ENCODE measurements at places on chromosomes 5 and 9.

DNA sequence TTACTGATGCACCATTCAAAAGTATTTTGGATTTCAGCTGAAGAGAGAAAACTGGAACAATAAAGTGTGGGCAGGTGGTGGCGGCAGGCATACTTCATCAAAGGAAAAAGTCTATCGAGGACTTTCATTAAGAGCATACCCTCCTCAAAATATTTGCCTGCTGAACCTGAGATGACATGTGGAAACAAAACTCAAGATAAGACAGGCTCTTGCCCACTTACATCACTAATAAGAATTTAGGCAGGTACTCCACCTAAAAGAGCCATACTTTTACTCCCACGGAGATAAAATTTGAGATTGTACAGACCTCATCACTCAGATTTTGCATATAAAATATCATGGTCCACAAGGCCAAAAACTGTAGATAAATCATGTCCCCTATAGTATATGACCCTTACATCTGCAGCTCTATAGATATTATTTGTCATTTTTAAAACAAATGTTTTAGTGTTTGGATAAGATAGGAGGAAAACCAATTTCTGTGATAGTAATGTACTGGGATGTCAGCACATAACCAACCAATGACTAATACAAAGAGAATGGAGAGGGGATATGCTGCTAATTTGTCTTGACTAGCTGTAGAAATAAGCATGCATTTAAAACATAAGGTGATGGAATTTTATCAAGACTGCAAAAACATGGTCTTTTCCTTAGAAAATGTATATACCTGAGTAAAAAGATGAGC, 730.6 kb upstream of the ZNF608 start:
- DNase-seq, result peak; percentile 24

DNA sequence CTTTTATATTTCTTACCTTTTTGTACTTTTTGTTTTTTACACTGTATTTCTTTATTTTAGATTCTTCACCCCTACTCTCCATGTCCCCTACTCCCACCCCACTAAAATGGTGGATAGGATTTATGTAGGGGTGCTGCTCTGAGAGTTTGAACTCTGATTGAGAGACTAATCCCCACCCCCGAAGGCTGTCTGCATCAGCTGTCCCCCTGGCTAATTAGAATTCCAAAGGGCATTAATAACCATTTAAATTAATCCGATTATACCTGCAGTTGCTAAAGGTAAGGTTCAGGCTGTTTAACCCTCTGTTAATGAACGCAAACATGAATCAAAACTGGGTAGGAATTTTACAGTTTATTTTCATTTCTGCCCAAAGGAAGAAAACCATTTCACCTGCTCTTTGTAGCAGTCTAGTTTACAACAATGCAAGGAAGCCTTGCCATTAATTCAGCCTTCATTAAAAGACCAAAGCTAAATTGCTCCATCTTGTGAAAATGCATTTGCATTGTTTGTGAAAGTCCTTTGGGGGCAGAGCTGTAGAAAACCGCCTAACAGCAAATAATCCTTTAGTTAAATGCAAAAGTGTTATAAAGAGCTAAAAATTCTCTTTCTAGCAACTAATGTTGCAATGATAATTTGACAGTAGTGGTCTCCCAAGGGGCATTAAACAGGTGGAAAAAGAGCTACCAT, 71.2 kb downstream of the ZCCHC7 start:
- no peak for DNase-seq

GRCh38 chr9:87655731-87656130, 70.2 kb upstream of the CTSL start:
- DNase-seq, result no peak

DNA sequence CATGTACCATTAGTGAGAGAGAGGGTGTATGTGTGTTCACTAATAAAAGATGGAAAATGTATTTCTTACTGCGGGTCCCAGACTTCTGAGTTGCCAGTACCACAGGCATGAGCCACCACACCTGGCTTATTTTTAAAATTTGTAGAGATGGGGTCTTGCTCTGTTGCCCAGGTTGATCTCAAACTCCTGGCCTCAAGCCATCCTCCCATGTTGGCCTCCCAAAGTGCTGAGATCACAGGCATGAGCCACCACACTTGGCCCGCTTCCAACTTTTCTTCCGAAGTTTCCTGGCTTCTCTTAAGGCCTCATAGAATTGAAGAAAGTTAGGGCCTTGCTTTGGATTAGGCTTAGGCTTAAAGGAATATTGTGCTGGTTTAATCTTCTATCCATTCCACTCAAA, 40.4 kb upstream of the F2RL2 start:
- DNase-seq, result no peak

DNA sequence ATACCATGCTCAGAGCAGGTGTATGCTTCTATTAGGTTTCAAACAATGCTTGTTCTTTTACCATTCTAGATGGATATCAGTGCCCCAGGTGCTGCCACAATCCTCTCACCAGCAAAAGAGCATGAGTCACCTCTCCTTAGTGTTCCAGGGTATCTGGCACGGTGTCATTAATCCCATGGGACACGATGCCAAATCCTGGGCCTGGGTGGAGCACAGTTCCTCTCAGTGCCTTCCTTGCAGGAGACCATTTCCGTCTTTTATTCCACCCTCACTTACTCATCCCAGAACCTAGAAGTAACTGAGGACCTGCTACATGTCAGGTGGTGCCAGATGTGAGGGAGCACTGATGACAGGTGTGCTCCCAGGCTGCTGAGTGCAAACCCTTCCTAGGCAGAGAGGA, 1.3 kb upstream of the OR13J1 start:
- no peak for DNase-seq

GRCh38 chr5:25764733-25765132, 1120.0 kb upstream of the CDH10 start:
- DNase-seq, result no peak

- no peak for DNase-seq
Observed at GRCh38 chr5:111649516-111649915, 107.5 kb downstream of the NREP start.

- DNase-seq, result no peak
Observed at GRCh38 chr9:16043756-16044578, 491.1 kb downstream of the CCDC171 start.

DNA sequence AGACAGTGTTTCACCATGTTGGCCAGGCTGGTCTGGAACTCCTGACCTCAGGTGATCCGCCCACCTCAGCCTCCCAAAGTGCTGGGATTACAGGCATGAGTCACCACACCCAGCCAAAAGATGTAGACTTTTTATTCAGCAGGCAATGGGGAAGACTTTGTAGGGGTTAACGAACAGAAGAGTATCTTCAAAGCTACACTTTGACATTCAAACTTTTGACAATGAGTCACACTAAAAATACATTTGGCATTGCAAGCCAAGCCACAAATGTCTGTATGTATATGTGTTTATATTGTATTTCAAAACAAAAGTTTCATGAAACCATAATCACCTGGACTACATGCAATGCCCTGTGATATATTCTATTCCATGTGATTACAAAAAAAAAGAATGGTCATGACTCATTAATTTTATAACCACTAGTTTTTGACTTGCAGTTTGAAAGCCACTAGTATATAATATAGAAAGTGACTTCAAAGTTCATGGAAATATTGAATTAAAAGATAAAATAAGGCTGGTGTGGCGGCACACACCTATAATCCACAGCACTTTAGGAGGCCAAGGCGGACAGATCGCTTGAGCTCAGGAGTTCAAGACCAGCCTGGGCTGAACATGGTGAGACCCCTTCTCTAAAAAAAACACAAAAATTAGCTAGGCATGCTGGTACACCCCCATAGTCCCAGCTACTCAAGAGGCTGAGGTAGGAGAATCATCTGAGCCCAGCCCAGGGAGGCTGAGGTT, 8.3 kb downstream of the DIMT1 start:
- DNase-seq, result no peak

DNA sequence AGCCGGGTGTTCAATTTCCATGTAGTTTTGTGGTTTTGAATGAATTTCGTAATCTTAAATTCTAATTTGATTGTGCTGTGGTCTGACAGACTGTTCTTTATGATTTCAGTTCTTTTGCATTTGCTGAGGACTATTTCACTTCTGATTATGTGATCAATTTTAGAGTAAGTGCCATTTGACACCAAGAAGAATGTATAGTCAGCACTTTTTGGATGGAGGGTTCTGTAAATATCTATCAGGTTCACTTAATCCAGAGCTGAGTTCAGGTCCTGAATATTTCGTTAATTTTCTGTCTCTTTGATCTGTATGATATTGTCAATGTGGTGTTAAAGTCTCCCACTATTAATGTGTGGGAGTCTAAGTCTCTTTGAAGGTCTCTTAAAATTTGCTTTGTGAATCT, 944.9 kb downstream of the TLE4 start:
- DNase-seq, result no peak

GRCh38 chr9:93567271-93567959, 9.0 kb upstream of the PHF2 start:
- no peak for DNase-seq

GRCh38 chr5:6591671-6592288, 41.1 kb downstream of the NSUN2 start:
- DNase-seq, result no peak

DNA sequence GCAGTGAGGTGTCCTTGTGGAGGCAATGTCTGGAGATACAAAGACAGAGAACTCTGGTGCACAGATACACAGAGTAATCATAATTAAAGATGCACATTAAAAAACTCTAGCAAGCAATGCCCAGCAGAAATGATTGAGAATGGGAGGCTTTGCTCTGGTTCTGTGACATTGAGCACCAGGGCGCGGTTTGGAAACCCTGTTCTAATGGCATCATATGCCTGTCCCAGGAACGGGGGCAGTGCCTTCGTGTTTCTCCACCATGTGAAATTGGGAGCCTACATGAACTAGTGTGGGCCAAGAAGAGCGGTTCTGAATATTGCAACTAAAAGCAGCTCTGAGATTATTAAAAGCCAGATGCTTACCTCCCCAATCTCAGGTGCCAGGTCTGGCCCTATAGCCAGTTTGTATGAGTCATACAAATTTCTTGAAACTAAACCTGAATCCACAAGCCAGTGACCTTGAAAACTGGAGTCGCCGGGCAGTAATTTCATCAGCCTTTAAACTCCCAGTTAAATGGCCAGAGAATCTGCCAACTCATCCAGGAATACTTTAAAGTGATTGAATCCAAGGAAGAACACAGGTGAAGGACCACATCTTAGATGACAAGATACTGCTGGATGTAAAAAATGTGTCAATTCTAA, 22.2 kb upstream of the CTSL start:
- peak; percentile 11 for DNase-seq

- no peak for DNase-seq
Observed at GRCh38 chr5:14268738-14269137, 125.6 kb downstream of the TRIO start.

DNA sequence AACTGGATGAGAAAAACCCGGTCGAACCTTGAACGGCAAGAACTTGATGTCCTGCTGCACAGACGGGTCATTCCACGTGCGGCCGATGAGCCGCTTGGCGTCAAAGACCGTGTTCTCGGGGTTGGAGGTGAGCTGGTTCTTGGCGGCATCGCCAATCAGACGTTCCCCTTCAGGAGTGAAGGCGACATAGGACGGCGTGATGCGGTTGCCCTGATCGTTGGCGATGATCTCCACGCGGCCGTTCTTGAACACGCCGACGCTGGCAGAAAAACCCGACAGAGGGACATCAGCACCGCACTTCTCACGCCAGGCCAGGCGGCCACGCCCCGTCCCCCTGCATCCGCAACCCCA, 519 bp downstream of the HSPA5 start:
- DNase-seq, result no peak

DNA sequence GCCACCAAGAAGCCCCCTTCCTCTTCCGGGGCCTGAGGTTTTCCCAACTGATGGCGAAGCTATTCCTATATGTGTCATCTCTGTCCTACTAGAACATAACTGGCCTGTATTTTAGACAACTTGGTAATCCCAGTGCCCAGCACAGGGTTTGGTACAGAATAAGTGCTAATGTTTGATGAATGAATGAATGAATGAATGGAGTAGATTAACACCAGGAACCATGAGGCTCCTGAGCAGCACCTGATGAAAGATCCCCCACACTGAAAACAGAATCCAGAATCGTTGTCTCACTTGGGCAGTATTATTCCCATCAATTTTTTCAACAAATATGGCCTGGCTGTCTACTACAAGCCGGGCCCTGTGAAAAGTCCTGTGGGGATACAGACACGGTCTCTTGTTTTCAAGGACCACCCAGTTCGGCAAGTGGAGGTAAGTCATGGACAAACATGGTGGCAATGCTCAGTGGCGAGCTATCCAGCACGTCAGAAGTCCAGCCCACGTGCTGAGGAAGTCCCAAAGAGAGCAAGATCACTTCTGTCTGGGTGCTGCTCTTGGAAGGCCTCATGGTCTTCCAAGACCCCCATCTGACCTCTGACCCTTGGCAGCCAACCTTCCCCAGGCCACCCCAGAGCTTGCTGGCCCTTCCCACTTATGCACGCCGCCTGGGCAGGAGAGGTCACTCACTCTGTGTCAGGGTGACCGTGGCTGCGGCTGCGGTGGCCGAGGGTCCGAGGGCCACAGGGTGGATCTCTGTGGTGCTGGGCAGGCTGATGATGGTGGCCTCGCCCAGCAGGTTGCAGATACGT, 1.0 kb downstream of the NAIF1 start:
- DNase-seq, result no peak

DNA sequence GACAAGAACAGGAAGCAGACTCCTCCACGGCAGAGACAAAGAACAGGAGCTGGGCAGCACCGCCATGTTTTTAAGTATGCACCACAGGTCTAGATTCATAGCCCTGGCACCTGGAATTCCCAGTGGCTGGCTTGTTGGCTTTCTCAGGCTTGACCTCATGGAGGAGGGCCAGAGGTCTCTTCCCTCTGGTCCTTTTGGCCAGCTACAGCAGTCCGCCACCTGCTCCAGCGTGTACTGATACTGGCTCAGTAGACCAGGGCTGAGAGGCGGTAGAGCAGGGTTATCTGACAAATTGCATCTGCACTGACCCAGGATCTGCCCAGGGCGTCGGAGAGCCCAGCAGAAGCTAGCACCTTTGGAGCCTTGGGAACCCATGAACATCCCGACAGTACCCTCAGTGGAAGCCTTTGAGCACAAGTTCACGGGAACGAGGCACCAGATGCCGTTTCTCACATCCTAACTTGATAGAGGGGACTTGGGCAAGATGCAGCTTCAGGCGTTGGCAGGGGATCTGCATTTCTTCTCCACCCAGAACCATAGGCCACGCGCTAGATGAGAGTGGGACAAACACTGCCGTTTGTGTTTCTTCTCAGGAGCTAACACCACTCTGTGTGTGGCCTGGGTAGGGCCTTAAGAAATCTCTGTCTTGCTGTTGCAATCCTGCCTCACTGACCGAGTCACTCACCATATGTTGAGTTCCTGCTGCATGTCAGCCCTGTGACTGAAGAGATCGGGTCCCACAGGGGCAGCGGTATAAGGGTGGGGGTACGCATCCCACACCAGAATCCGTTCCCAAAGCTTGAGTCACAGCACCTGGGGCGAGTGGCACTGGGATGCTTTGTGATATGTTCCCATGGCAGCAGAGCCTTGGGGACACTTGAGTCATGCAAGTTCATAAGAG, 90.3 kb upstream of the OTULINL start:
- DNase-seq, result no peak

- no peak for DNase-seq
Observed at GRCh38 chr5:63483338-63483737, 478.9 kb downstream of the HTR1A start.

DNA sequence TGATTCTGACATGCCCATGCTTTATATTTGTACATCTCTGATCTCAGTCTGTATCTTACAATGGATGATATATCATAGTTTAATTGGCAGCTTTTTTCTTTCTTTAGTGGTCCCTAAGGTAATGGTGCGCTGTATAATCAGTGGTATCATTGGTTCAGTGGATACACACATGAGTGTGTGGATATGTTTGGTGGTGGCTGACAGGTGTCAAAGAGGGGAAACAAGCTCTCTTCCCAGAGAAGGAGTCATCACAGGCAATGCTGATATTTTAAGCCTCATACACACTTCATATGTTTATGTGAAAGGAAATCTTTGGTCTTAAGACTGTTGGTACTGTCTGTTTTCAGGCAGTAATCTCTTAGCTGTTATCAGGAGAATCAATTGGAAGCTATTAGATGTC, 52.1 kb upstream of the KIAA1958 start:
- DNase-seq, result no peak

Measured in RCC 7860 (cell line).